ENCODE measurements at places on chromosomes 12 and 14. TPM values are rescaled to one million over a fixed set of nuclear protein-coding genes. Genes with fewer than 3 reads are reported as not detected.

DNA sequence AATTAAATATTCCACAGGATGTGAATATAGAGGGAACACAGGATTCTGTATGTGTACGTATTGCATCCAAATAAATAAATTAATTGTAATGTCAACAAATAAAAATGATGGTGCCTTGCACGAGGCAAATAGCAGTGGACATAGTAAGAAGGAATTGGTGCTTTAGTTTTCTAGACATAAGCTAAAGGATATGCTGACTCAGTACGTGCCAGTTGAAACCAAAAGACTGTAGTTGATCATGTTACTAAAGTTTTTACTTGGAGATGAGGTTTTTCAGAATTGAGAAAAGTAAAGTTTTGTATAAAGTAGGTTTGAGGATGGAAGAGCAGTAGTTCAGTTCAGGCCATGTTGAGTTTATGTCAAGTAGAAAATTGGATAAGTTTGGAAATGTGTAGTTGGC, 807.2 kb downstream of the SLC16A7 start:
- DNase-seq: no peak

The KRT82 gene
- total RNA-seq: not detected

GRCh38 chr12:84757978-84758377, 154.6 kb downstream of the SLC6A15 start:
- DNase-seq: no peak

DNA sequence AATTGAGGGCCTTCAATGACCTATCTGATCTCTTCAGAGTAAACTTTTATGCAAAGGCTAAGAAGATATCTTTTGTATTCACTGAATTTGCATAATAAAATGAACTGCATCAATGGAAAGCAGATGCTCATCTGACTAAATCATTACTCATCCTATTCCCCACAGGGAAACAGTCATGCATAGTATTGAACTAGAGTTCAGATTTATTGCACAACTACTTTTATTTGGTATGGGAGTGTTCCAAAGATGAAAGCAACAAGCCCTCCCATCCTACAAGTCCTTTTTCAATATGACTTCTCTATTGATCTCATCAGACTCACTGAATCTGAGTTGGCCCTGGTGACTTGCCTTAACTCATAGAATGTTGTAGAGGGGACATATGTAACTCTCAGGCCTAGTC, 159.8 kb downstream of the KITLG start:
- DNase-seq: no peak

DNA sequence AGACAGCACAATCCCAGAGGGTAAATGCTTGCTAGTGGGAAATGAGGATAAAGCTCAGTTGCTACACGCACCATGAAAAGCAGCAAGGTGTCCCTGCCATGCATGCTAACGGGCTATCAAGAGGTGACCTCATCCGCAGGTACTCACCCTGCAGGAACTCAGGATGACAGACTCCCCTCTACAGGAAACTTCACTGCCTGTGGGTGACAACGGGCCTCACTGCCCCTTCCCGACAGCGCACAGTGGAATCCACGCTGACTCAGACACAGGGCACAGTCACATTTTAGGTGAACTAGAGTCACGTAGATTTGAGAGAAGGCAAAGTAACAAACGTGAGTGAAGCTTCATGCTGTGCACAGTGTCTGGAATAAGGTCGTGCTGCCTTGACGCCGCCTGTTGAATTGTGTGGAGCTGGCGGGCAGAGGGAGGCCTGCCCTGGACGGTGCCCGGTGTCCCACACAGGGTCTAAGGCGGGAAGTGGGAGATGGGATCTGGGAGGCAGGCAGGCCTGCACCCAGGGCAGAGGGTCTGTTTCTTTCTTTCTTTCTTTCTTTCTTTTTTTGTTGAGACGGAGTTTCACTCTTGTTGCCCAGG, 331.8 kb downstream of the TMEM132D start:
- no peak for DNase-seq

GRCh38 chr12:56020423-56021184, at the start of gene IKZF4:
IKZF4 (plus strand) TSS chr12:56021043; CDS start chr12:56021494, 451 bp downstream.
- no peak for DNase-seq

GRCh38 chr14:90613997-90614396, 202.2 kb downstream of the TTC7B start:
- no peak for DNase-seq

The TMEM52B gene
- total RNA-seq: not detected

Measured in heart left ventricle (tissue), 16 donors.